ENCODE measurements at places on chromosomes 7 and 10.

DNA sequence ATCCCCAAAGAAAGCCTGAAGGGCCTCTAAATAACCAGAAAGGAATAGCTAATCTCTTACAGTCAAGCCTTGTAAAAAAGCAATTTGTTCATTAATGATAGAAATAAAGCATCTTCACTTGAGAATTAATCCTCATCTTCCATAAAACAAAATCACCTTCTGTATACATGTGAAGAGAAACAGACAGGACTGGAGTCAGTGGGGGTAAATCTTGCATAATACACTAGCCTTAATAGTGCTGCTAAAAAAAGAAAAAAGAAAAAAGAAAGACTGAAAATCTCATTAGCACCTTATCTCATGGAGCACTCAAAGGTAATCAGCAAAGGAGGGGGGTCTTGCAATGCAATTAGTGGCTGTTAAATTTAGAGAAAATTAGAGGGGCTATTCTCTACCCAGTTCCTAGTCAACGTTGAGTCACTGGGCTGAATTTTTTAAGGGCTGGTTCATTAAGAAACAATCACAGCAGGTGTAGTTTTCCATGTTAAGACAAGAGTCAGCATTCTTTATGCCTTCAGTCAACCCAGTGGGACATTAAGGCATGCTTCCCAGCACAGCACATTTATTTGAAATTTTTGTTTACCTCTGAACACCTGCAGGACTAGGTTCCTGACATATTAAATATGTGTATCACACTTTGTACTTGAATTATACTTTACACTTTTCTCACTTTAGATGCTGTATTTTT lies 1455.7 kb upstream of the CELF2 start:
- DNase-seq: no peak

GRCh38 chr10:131998845-131999681 lies 17.3 kb upstream of the BNIP3 start:
- DNase-seq: no peak

- no peak for DNase-seq
These were observed 106.3 kb downstream of the CCNY start for GRCh38 chr10:35442592-35442991.

DNA sequence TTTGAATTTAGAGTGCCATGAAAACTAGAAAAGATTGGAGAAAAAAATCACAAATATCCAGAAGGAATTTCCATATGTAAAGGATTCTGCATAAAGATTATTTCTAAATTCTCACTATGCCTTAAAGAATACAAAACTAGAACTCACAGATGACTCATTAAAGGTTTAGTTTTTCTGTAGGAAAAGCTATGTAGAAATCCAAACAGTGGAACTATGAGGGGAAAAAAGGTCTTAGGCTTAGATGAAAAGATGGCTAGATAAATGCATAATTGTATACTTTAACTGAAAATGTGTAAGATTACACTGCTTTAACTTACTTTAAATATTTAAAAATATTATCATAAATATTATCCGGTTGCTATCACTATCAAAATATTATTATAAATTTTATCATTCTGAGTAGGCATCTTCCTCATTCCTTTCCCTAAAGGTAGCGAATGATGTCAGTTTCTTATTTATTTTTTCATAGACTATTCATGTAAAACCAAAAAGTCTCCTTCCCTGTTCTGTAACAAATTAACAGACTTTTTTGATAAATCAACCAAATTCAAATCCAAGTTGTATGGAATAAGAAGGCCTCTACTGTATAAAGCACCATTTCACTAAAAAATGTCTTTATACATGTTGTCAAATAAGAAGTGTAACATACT lies 69.1 kb upstream of the COMTD1 start:
- DNase-seq: no peak

- no peak for DNase-seq
These were observed 10.3 kb downstream of the ADRB1 start for GRCh38 chr10:114053946-114054345.

GRCh38 chr7:110760341-110760740 lies 330.6 kb upstream of the LRRN3 start:
- no peak for DNase-seq

- DNase-seq: no peak
These were observed 135.9 kb downstream of the ABCA13 start for GRCh38 chr7:48307041-48307714.

- no peak for DNase-seq
These were observed 1.6 kb upstream of the TIAL1 start for GRCh38 chr10:119598397-119598796.

GRCh38 chr7:25091779-25092178 lies 33.3 kb downstream of the CYCS start:
- no peak for DNase-seq

DNA sequence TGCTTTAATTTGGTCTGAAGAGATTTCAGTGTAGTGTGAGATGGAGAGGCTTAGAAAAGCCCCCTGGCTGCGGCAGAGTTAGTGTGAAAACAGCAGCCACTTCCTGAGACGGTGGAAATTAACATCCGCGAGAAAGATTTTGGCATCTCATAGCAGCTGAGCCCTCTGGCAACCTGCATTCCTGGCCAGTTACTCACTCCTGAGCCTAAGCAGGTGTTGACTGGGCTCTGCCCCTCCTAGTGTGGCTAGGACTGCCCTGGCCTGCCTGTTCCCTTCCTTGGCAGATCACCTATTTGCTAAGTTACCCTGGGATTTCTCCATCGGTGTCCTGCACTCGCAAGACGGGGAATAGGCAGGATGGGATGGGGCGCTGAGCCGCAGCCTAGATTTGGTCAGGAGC lies 57.6 kb upstream of the LMTK2 start:
- no peak for DNase-seq
